Activated CD4-positive, alpha-beta T cell treated with anti-CD3 and anti-CD28 coated beads, Interleukin-2, amount 10 ng/mL, durations not matched to agents 24 days and 14 days (primary cell): ENCODE measurements at places on chromosomes 4 and X.

DNA sequence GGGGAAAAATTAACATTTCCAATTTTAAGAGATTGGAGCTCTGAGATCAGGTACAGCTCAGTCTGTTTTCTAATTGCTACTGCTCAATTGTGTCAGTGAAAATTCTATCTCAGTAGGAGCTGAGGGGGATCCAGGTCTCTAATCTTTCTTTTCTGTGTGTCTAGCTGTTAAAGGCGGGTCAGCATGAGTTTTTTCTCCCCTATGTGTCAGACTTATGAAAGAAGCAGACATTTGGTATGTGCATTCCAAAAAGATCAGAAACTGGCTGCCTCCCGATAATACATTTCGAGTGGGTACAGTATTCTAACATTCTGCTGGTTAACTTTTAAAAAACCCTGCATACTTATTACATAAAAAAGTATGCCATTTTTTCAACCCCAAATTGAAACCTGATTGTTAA is 72.4 kb downstream of the PCDH7 start:
- H3K4me3 ChIP-seq: no peak overlapping the region
- H3K27me3 ChIP-seq: no peaks in the 10 kb centered on the region
- no peaks in the 10 kb centered on the region for H3K4me1 ChIP-seq
- H3K36me3 ChIP-seq: no peaks in the 10 kb centered on the region
- DNase-seq: no peak

- no peaks in the 10 kb centered on the region for H3K4me1 ChIP-seq
- H3K4me3 ChIP-seq: no peak overlapping the region
- DNase-seq: no peak
- no peaks in the 10 kb centered on the region for H3K27me3 ChIP-seq
- H3K36me3 ChIP-seq: no peaks in the 10 kb centered on the region
- no peak overlapping the region for H3K27ac ChIP-seq
Measured at GRCh38 chr4:32658019-32658418, 1937.8 kb downstream of the PCDH7 start.

GRCh38 chrX:42943051-42943974 is 165.3 kb upstream of the PPP1R2C start:
- no peaks in the 10 kb centered on the region for H3K27me3 ChIP-seq
- peak overlapping the region; percentile 90 for H3K27ac ChIP-seq
- peaks cover 52% of the 10 kb centered on the region for H3K4me1 ChIP-seq
- DNase-seq: peak; percentile 78

- no peaks in the 10 kb centered on the region for H3K36me3 ChIP-seq
- H3K4me3 ChIP-seq: no peak overlapping the region
- no peak overlapping the region for H3K27ac ChIP-seq
- H3K27me3 ChIP-seq: no peaks in the 10 kb centered on the region
Measured at GRCh38 chr4:11700751-11701226, 272.1 kb upstream of the HS3ST1 start.

- DNase-seq: no peak
- H3K27ac ChIP-seq: no peak overlapping the region
- H3K4me3 ChIP-seq: no peak overlapping the region
- no peaks in the 10 kb centered on the region for H3K36me3 ChIP-seq
- H3K4me1 ChIP-seq: no peaks in the 10 kb centered on the region
Measured at GRCh38 chr4:146235654-146236177, 21.4 kb downstream of the REELD1 start.
